Body of pancreas (tissue), 4 donors: ENCODE measurements at places on chromosomes 4 and X.

GRCh38 chr4:39480902-39481695 is 22.2 kb downstream of the LIAS start:
- no peak for DNase-seq

- DNase-seq = no peak
These were observed 80.3 kb downstream of the LNX1 start for GRCh38 chr4:53511014-53511413.

- no peak for DNase-seq
These were observed 859.4 kb upstream of the FTHL17 start for GRCh38 chrX:31931225-31931624.

- peak; percentile 73 for DNase-seq
These were observed 41.4 kb downstream of the SRPX2 start for GRCh38 chrX:100685284-100685996.

GRCh38 chr4:66591968-66592367 is 921.7 kb upstream of the EPHA5 start:
- no peak for DNase-seq

- DNase-seq = no peak
These were observed 155.9 kb upstream of the RASGEF1B start for GRCh38 chr4:81627590-81627989.

- DNase-seq = no peak
These were observed 959.7 kb upstream of the LCORL start for GRCh38 chr4:18981234-18981615.

DNA sequence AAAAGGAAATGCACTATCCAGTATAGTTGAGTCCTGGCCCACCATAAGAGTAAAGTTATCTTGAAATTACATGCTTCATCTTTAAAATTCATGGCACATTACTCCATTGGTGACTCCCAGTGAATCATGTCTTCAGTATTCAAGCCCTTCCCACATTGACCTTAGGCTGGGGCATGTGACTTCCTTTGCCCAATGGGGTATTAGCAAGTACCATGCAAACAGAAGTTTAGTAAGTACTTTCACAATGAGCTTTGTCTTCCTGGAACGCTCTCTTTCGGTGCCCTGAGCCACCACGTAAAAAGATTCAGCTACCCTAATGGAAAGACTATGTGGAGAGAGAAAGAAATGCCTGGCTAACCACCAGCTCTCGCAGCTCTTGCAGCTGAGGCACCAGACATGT is 235.4 kb downstream of the HNRNPD start:
- no peak for DNase-seq

DNA sequence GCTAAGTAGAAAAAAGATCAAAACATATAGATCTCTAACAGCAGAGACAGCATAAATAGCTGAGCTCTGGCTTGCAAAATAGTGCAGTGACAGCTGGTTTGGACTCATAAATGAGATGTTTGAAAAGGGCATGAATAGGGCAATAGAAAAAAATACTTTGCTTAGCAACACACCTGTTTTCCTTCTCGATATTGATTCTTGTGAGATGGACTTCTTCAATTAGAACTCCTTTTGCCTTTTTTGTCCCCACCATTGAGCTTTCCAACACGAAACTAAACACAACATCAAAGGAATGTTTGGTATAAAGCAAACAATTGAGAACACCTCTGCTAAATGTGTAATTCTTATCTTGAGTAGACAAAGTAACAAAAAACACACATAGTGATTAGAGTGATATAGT is 726.3 kb downstream of the RAPGEF2 start:
- DNase-seq = no peak

DNA sequence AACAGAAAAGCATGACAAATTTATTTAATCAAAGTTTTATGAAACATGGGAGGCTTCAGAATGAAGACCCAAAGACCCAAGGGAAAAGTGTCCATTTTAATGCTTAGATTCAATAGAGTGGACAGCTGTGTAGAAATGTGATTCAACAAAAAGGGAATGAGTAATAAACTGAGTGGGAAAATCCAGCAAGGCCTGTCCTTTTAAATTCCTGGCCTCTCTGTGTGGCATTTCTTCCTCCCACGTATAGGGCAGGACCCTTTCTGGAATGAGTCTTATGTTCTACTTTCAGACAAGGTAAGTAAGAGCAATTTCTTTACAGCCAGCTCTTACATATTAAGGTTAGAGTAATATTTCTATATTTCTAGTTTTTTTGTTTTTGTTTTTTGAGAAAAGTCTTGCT is 14.5 kb downstream of the AASDH start:
- DNase-seq = no peak
